ENCODE measurements at places on chromosomes 5 and 9.

GRCh38 chr5:18305288-18305924 is 671.1 kb downstream of the TAF11L14 start:
- no peak for DNase-seq

DNA sequence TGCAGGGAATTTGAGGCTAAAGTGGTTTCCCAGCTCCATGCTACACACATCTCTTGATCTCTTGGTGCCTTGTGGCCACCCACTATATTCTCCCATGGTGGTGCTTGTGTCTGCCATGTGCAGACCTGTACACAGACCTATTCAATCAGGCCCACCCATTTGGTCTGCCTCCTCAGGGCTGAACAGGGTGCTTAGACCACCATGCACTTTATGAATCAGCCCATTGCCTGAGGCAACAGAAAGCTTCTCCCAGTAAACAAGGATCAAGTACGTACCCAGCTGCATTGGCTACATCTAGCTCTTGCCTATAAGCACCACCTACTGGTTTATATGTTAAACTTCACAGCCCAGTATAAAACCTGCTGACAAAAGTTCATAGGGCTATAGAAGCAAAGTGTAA is 664.3 kb upstream of the EDIL3 start:
- no peak for DNase-seq

- peak; percentile 2 for DNase-seq
These were observed 1296.8 kb upstream of the NUDT12 start for GRCh38 chr5:104859437-104859836.

DNA sequence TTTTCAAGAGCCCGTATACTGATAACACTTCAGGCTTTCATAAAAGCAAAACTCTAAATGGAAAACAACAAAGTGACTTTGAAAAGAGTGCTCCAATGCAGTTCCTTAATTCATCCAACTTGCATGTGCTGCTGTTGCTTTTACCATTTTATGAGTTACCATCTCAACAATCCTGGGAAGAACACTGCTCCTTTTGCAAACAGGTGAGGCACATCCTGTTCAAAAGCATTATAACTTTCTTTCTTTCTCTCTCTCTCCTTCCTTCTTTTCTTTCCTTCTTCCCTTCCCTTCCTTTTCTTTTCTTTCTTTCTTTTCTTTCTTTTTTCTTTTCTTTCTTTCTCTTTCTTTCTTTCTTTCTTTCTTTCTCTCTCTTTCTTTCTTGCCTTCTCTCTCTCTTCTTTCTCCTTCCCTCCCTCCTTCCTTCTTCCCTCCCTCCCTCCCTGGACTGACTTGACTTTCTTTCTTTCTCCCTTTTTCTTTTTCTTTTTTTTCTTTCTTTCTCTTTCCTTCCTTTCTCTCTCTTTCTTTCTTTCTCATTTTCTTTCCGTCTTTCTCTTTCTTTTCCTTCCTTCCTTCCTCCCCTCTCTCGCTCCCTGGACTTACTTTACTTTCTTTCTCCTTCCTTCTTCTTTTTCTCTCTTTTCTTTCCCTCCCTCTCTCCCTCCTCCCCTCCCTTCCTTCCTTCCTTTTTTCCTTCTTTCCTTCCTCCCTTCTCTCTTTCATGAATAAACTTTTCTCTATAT is 11.2 kb upstream of the PARP8 start:
- DNase-seq = no peak

GRCh38 chr9:77997611-77998284 is 33.9 kb downstream of the GNAQ start:
- no peak for DNase-seq

GRCh38 chr5:29939988-29940387 is 1253.5 kb upstream of the CDH6 start:
- no peak for DNase-seq

GRCh38 chr9:9078301-9078700 is 1278.7 kb upstream of the DMAC1 start:
- no peak for DNase-seq

GRCh38 chr9:13719981-13720676 is 440.6 kb upstream of the MPDZ start:
- DNase-seq = peak; percentile 90

- no peak for DNase-seq
These were observed 20.4 kb downstream of the NACC2 start for GRCh38 chr9:136074706-136075105.

- no peak for DNase-seq
These were observed 4.5 kb downstream of the PSAT1 start for GRCh38 chr9:78301466-78301865.

GRCh38 chr5:14880688-14881087 is 9.1 kb upstream of the ANKH start:
- peak; percentile 47 for DNase-seq

DNA sequence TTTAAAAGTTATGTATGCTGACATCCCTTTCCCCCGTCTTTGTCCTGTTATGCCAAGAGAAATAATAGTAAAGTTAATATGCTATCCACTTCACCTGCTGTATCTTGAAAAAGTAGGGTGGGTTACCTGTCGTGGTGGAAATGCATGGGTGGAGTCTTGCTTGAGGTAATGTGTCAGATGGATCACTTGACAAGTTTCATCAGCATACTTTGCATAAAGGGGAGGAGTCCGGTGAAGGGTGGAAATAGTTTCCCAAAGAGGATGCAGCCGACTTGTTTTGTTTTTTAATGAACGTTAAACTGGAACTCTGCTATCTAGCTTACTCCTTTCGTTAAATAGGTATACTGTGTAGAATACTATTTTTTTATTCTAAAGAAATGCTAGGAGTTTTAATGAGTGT is 9.0 kb upstream of the DMRT3 start:
- DNase-seq = no peak

GRCh38 chr5:17277907-17278306 is 60.5 kb downstream of the BASP1 start:
- no peak for DNase-seq

DNA sequence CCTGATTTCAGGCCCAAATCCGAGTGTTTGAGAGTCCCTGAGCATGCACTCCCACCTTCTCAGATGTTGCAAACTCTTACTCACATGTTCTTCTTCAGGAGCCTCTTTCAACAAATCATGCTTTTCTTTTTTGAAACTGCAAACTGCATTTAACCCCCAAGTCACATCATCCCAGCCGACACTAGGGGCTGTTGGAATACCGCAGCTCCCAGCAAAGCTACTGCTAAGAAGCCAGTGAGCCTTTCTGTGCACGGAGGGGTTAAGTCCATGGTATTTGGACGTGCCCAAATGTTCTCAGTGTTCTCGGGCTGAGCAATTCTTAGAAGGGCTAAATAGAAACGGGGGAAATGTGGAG is 282.9 kb downstream of the NFIB start:
- DNase-seq = peak; percentile 97

DNA sequence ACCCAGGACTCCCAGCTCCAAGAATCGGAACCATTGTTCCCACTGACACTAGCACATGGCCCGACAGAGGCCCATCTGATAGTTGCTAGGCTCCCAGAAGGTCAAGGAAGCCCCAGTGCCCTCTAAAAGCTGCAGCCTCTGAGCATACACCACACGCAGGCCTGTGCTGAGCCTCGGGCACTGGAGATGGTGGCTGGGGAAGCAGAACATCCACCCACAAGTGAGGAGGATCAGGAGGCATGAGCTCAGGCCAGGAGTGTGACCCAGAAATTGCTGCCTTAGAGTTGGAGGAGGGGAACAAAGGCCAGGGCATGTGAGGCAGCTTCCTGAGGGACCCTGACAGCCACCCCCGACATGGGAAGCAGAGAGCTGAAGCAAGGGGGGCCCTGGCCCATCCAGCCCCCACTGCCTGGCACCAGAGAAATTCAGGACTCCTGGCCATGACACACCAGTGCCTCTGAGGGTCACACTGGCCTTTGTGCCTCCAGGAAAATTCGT is 21.4 kb downstream of the IPPK start:
- DNase-seq = no peak

DNA sequence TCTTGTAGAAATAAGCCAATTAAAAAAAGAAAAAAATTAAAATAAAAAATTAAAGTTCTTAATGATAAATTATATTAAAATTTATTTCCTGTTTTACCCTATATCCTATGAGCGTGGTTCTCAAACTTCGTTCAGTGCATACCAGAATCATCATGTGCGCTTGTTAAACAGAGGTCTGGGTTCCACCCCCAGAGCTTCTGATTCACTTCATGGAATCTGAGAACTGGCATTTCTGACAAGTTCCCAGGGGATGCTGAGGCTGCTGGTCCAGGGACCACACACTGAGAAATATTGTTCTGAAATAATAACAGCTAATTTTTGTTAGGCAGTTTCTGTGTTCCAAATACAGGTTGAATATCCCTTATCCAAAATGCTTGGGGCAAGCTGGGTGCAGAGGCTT is 79.3 kb downstream of the TMC1 start:
- peak; percentile 48 for DNase-seq

- no peak for DNase-seq
These were observed 27.7 kb downstream of the CXXC5 start for GRCh38 chr5:139675825-139676224.

DNA sequence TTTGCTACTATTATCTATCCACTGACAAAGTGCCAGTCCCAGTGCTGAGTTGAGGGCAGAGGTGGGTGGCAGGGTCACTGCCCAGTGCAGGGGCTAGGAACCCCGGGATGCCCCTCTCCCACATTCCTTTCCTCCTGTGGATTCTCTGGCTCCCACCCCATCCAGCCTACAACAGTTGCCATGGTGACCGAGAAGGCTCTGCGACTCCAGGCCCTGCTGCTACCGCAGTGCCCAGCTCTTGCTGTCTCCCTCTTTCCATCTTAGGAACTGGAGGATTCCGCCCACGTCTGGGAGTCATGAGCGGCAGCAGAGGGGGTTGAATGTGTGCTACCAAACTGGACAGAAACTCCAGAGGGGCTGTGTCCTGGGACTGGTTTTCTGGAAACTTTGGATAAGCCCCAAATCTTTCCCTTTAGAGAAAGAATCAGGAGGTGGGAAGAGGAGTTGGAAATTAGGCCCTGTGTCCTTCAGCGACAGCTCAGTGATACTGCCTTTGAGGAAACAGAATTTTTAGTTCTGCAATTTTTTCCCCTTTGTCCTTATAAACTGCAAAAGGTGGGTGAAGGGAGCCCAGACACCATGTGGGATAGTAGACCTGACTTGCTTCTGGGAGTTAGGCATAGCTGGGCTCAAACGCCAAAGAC is 20.7 kb upstream of the C5orf47 start:
- no peak for DNase-seq

- DNase-seq = no peak
These were observed 15.3 kb upstream of the RPL26L1 start for GRCh38 chr5:172943906-172944305.

- DNase-seq = no peak
These were observed 48.6 kb upstream of the ZSWIM6 start for GRCh38 chr5:61283471-61283870.

DNA sequence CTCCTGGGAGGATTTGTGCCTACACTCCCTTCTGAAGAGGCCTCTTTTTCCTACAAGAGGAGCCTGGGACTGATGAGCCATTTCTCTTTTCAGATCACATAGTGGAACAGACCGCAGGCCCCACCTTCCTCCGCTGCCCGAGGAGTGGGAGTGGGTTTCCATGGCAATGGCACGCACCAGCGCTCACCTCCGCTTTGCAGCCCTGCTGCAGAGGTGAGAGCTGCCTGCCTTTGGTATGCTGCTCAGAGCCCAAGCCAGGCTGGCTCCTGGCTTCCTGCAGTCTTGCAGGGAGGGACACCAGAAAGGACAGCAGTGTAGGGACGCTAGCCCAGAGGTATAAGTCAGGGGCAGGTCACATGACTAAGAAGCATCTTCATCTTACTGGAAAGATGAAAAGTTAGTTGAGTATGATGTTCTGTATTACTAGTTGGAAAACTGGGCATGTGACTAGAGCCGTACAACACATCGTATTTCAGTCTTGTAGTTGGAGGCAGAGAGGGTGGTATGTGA is 12.4 kb downstream of the PTTG1 start:
- DNase-seq = peak; percentile 12

GRCh38 chr9:8734760-8735159 is 935.2 kb upstream of the DMAC1 start:
- DNase-seq = no peak

DNA sequence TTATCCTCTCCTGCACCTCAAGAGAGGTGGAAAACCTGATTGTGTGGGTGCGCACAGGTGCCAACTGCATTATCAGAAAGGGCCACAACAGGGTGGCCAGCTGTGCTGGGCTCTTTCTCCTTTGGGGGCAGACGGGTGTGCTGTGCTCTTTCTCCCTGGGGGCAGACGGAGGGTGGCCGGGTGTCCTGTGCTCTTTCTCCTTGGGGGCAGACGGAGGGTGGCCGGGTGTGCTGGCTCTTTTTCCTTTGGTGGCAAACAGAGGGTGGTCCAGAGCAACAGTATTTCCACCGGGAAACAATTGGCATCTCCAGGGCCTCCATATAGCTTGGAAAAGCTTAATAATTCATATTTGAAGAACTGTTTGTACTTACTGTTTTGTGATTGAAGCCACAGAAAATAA is 6.8 kb downstream of the LMX1B start:
- DNase-seq = no peak

DNA sequence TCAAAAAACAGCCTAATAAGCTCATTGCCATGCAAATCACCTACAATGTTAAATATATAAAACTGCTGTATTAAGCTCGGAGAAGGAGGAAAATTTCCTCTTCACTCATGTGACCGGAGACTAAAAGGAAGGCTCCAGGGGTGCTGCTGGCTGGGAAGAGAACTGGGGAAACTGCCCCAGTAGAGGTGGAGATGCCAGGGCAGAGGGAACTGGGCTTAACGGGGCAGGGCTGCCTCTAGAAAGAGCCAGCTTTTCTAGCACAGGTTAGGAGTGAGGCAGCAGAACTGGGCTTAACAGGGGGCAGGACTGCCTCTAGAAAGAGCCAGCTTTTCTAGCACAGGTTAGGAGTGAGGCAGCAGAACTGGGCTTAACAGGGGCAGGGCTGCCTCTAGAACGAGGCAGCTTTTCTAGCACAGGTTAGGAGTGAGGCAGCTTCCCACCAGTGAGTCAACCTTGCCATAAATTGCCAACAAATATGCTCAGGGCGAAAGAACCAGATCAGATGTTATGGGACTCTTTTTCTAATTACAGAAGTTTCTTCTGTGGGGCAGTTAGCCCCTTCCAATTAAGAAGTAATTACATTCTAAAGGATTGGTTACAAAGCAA is 115.3 kb downstream of the FANCC start:
- no peak for DNase-seq

DNA sequence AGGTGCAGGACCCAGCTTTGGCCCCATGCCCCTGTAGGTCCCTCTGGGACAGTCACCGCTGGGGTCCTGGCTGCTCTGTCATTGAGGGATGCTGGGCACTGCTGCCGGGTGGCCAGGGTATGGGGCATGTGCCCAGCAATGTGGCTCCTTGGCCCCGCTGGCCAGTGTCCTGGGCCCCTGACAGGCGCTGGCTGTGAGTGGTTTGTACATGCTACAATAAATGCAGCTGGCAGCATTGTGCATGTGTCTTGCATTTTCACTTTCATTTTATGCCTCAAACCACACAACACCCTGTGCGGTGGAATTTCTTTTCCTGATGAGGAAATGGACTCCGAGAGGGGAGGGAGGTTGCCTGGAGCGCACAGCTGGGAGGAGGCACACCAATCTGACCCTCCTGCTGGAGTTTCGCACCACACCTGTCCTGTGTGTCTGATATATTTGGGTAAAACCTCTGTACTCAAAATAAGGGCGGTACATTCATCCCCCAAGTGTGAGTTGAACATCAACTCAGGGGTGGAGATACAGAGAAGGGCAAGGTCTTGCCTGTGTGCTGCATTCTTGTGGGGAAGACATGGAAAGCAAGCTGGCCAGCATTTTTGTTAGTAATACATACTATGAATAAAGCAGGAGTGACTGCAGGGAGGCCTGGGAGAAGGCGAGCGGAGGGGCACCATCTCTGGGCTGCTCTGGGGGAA is 11.7 kb downstream of the TSPAN17 start:
- DNase-seq = peak; percentile 24

GRCh38 chr5:6435356-6435755 is 13.3 kb upstream of the UBE2QL1 start:
- no peak for DNase-seq
